ENCODE measurements at places on chromosomes 5 and 9.

- no peak for DNase-seq
Observed at GRCh38 chr9:126217250-126217653, 109.4 kb upstream of the MVB12B start.

DNA sequence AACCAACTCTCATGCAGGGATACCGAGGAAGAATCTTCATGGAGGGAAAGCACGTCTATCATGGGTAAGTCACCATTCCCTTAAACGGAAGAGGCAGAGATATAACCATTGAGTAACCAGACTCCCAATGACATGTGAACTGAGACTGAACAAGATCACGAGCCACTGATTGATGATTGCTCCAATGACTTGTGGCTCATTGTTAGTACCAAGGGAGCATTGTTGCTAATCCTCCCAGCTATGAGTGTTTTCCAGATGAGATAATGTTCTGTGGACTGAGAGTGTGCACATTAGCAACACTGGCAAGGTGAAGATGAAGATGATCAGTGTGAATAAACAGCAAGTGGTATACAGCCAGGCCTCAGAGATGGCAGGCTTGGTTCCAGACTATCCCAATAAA, 219.2 kb upstream of the MAP3K1 start:
- no peak for DNase-seq

- no peak for DNase-seq
Observed at GRCh38 chr5:54912021-54912420, 73.4 kb downstream of the ESM1 start.

DNA sequence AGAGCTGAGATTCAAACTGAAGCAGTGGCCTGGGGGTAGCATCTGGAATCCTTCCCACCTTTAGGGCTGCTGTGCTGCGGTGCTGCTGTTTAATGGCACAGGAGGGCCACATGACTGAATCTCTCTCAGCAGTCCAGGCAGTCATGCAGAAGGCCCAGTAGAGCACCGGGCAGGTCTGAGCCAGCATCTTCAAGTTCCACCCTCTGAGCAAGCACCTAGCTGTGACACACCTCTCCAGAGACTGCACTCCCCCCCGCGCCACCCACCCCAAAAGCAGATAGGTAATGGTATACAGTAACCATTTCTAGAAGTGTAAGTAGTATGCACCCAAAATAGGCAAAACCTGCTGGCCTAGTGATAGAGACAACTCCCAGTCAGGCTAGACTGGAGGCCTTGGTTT, 8.2 kb downstream of the IL4 start:
- no peak for DNase-seq

DNA sequence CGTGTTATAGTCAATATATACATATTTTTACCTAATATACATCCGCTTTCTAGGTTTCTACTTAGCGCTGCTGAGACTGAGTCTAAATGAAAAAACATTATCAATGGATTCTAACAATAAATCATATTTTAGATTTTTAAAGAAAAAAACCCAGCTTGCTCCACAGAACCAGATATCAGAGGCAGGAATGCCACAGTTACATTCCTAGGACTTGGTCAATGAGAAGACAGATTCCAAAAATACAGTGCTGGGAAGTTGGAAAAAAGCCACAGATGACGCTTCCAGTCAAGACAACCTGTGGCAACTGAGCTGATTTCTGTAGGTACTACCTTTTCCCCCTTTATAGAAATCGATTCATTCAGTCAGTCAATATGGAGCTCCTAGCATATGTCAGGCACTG, 577 bp upstream of the CCDC112 start:
- no peak for DNase-seq

- DNase-seq, result no peak
Observed at GRCh38 chr9:4984171-4984620, 876 bp upstream of the JAK2 start.
